Small intestine (tissue), 16 donors: ENCODE measurements at places on chromosomes 1 and 21.

DNA sequence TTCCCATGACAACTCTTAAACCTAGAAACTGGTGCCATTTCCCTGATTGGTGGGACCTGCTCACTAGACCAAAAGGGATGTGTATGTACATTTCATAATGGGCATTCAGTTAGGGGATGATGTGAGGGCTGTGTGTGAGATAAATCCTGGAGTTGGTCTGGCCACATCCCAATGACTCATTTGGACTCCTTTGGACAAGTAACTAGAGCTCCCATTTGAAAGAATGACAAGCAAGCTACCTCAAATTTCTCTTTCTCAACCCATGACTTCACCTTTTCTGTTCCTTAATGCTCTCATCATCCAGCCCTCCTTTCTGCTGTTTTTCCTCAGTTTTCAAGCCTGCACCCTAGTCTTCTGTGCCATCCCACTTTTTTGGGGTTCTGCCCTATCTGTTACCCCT, 27.9 kb downstream of the EBNA1BP2 start:
- no peaks in the 10 kb centered on the region for H3K36me3 ChIP-seq
- DNase-seq: no peak
- H3K4me3 ChIP-seq: no peak overlapping the region
- no peaks in the 10 kb centered on the region for H3K4me1 ChIP-seq
- H3K27ac ChIP-seq: no peak overlapping the region
- no peaks in the 10 kb centered on the region for H3K27me3 ChIP-seq

GRCh38 chr1:245444945-245445344, 290.2 kb downstream of the KIF26B start:
- no peaks in the 10 kb centered on the region for H3K27me3 ChIP-seq
- DNase-seq: no peak
- no peaks in the 10 kb centered on the region for H3K36me3 ChIP-seq
- H3K27ac ChIP-seq: no peak overlapping the region
- H3K4me3 ChIP-seq: no peak overlapping the region

- no peak overlapping the region for H3K27ac ChIP-seq
- DNase-seq: peak; percentile 20
- H3K27me3 ChIP-seq: no peaks in the 10 kb centered on the region
- H3K4me1 ChIP-seq: no peaks in the 10 kb centered on the region
- no peak overlapping the region for H3K4me3 ChIP-seq
Observed at GRCh38 chr1:24694380-24694843, 50.8 kb upstream of the CLIC4 start.

GRCh38 chr1:183543619-183544204, 46.5 kb downstream of the NCF2 start:
- no peaks in the 10 kb centered on the region for H3K4me1 ChIP-seq
- peaks cover 21% of the 10 kb centered on the region for H3K36me3 ChIP-seq
- H3K27me3 ChIP-seq: no peaks in the 10 kb centered on the region
- peak; percentile 63 for DNase-seq
- H3K27ac ChIP-seq: peak overlapping the region; percentile 51

DNA sequence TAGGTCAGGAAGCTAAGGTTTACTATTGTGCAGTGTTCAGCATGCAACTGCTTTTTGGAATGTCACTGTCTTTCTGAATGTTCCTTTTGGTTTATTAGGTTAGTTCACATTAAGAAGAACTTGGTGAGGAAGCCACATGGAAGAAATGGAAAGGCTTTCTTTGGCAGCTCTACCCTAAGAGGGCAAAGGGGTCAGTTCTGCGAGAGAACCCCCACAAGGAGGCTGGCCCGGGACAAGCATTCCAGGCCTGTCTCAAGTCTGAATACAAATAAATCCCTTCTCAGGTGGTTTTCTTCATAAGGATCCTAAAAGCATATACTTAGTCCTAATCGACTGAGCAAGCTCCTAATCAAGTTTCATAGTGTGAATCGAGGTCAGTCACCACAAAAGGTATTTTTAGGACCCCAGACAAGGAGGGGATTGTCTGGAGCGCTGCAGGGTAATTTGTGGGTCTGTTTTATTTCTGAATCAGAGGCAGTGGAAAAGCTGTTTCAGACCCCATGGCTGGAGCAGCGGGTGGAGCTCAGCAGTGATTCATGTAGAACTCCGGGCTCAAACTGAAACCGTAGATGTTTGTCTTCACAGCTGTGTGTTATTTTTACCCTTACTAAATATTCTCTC, 63.3 kb downstream of the ERG start:
- no peak overlapping the region for H3K4me3 ChIP-seq
- no peaks in the 10 kb centered on the region for H3K4me1 ChIP-seq
- H3K27ac ChIP-seq: no peak overlapping the region
